Lower lobe of right lung (tissue), 2 donors: ENCODE measurements at places on chromosomes 1 and 21.

GRCh38 chr1:4327142-4327541 is 327.3 kb upstream of the AJAP1 start:
- no peaks in the 10 kb centered on the region for H3K4me1 ChIP-seq
- H3K36me3 ChIP-seq, result no peaks in the 10 kb centered on the region
- no peak overlapping the region for H3K4me3 ChIP-seq
- H3K27ac ChIP-seq, result no peak overlapping the region
- no peak for DNase-seq
- peaks cover 11% of the 10 kb centered on the region for H3K27me3 ChIP-seq

DNA sequence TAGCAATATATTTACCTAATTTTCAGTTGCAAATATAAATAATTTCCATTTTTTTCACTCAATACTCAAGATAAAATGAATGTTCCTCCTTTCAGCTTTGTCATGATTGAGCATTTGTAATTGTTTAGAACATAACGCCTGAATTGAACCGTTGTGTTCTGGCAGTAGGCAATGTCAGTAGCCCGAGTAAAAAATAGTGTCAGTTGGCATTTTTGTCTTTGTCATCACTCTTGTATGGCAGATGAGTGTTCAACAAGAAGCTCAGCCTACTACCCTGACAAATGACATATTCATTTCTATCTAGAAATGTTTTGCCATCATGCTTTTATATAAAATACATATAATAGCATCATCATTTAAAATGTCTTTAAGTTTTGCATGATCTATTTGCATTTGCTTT is 691.4 kb upstream of the NCAM2 start:
- no peak overlapping the region for H3K27ac ChIP-seq
- H3K36me3 ChIP-seq, result no peaks in the 10 kb centered on the region
- no peak for DNase-seq

DNA sequence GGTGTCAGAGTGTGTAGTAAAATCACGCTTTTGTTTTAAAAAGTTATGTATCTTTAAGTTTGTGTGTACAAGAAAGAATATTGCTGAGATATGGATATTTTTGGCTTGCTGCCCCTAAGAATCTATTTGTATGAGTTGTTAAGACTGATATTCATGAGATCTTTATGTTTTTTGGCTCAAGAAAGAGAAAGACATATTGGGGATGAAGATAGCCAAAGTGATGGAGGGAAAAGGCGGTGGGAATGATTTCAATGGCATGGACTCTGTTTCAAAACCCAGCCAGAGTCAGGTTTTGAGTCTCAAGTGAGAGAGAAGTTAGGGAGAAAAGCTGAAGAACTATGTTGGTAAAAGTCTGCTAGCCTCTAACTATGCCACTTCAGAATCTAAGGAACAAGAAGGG is 351.7 kb downstream of the PBX1 start:
- H3K27ac ChIP-seq, result no peak overlapping the region
- no peaks in the 10 kb centered on the region for H3K4me1 ChIP-seq
- DNase-seq, result no peak

- no peaks in the 10 kb centered on the region for H3K36me3 ChIP-seq
- H3K4me3 ChIP-seq, result no peak overlapping the region
- no peaks in the 10 kb centered on the region for H3K27me3 ChIP-seq
- no peak overlapping the region for H3K27ac ChIP-seq
- no peaks in the 10 kb centered on the region for H3K4me1 ChIP-seq
Observed at GRCh38 chr1:192162376-192162775, 4.1 kb downstream of the RGS18 start.

DNA sequence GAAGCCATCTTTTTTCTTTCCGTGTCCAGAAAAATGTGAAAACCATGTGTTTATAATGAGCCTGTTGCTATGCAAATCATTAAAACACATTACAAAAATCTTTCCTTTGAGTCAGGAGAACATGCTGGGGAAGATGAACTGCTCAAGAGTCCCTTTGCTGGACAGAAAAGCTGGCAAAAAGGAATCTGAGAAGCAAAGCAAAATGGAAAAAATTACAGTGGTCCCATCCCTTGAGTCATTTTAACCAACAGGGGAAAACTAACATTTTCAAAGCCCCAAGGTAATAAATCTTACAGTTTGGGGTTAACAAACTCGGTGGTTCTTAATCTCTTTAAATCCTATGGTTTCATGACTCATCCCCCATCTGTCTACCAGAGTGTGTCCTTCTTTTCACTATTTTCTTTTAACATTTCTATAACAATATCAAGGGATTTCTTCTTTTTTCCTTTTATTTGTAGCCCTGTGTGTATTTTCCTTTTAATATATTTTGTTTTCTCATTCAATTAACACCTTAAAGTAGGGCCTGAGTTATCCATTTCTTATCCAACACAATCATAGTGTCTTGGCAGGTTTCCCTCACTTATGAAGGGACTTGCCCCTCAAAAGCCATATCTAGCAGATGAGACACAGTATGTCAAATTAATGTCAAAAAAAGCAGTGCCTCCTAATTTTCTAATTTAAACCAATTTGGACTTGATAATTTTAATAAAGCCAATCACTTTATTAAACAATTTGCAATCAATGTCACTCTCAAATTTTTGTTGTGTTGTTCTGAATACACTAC is 105.4 kb downstream of the PTPN14 start:
- no peaks in the 10 kb centered on the region for H3K36me3 ChIP-seq
